Stimulated activated CD4-positive, alpha-beta T cell treated with anti-CD3 and anti-CD28 coated beads, Interleukin-15, amount 100 ng/mL, for 1 hour (primary cell): ENCODE measurements at places on chromosomes 2 and 18.
A peak's percentile ranks its signal among the peaks of the same experiment; 100 is the strongest.

DNA sequence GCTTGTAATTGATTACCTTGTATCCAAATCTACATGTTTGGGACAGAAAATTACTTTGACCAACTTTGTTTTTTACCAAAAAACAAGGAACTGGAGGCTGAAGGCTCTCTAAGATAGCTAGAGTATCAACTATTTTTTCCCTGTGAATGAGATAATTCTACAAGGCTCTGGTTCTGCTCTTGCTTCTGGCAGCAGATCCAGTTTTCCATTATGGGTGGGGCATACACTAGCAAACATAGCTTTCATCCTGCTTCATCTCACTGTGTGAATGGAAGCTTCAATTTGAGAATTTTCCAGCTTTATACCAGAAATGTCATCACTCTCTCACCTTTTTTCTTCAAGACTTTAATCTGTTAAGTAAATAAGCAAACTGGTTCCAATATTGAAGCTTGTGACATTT lies 249.7 kb downstream of the RPRM start:
- no peak for DNase-seq

GRCh38 chr2:44342854-44343253 lies 18.4 kb downstream of the PREPL start:
- DNase-seq = no peak

GRCh38 chr2:130899306-130899705 lies 62.6 kb downstream of the ARHGEF4 start:
- DNase-seq = no peak

- DNase-seq = no peak
Observed at GRCh38 chr18:57428221-57429150, 6.7 kb upstream of the ONECUT2 start.

DNA sequence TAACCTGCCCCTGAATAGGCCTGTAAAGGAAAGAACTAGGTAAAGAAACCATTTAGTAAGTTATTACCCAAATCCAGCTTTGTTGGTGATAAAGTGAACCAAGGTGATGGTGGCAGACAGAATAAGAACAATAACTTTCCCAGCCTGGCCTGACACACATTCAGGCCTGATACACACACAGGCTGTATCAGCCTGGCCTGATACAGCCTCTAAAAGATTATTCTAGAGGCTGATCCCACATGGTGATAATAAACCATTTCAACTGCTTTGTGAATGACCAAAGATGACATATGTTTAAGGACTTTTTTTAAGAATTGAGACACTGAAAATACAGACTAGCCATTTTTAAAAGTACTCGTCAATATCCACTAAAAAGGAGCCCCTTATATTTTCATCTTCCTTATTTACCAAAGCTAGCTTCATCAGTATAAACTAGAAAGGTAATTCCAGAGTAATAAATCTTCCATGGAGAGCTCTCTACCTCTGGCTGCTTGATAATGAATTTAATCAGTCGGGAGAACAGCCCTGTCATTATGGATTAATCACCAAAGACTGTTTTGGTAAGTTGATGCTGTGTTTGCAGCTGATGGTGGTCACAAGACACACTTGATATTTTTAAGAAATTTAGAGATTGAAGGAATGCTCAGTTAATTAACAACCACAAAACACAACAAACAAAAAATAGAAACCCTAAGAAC lies 77.2 kb downstream of the SLC8A1 start:
- DNase-seq = no peak

- DNase-seq = no peak
Observed at GRCh38 chr2:191894681-191895147, 47.8 kb upstream of the CAVIN2 start.

GRCh38 chr2:189367343-189367742 lies 73.9 kb upstream of the WDR75 start:
- no peak for DNase-seq

GRCh38 chr2:203394519-203395227 lies 66.5 kb downstream of the ABI2 start:
- DNase-seq = no peak

DNA sequence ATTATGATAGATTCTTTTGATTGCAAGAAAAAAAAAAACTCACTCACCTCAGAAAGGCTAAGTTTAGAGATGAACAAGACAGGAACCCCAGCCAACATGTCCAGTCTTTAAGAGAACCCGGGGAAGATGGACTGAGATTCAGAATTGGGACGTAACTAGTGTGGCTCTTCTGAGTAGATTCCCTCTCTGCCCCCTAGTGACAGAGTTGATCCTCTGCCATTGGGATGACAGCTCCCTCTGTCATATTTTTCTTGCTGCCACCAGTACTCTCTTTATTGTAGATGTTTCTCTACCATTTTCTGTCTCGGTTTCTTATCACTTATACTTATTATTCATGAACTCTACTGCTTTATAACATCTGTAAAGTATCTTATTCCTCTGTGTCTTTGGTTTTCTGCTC lies 77.7 kb downstream of the GULP1 start:
- DNase-seq = no peak

DNA sequence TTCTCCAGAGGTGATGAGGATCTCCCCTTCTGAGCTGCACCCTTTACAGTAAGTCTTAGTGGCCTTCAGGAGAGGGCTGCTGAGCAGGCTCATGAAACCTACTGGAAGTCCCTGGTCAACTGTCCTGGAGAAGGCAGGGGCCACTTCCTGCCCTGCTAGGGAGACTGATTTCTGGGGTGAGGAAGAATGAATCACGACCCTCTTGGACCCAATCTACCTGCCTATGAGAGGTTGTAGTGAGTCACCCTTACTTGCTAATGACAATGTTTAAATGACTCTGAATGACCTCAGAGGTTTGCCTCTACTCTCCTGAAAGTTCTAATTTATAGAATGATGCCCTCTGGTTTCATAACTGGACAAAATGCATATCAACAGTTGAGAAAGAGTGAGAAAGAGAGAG lies 79.4 kb upstream of the FAM136A start:
- DNase-seq = no peak

DNA sequence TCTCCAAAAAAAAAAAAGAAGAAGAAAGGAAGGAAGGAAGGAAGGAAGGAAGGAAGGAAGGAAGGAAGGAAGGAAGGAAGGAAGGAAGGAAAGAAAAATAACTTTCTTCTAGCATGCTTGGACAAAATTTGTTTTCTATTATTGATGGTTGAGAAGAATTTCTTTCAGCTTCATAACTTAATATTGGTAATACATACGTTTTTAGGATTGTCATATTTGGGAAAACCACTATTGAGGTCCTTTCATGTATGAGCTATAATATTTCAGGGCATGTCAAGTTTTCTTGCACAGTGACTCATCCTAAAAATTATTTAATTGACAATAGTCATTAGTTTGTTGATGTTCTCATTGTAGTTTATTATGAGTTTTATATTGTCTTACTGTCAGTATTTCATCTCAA lies 66.4 kb upstream of the PKDCC start:
- DNase-seq = no peak

DNA sequence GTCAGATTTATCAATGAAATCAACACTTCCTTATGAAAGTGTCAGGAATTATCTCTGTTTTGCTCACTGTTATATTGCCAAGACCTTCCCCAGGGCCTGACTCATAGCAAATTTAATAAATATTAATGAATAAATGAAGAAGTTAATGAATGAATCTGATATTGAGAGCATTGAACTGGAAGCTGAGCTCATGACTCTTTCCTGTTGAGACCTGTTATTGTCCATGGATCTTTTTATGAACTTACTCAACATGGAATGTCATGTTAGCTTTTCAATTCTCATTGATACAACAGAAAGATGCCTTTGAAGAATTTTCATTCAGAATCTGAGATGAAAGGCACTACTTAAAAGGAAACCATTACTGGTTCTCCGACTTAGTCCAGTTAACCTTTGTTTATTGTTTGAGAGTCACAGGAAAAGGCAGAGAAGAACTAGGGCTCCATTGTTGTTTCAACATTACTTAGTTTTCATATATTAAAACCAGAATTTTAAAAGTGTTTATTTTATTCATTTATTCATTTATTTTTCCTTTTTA lies 90.4 kb upstream of the UNC80 start:
- no peak for DNase-seq

GRCh38 chr2:196314780-196315179 lies 143.4 kb upstream of the STK17B start:
- no peak for DNase-seq

- DNase-seq = no peak
Observed at GRCh38 chr18:10234281-10234680, 220.2 kb upstream of the APCDD1 start.

DNA sequence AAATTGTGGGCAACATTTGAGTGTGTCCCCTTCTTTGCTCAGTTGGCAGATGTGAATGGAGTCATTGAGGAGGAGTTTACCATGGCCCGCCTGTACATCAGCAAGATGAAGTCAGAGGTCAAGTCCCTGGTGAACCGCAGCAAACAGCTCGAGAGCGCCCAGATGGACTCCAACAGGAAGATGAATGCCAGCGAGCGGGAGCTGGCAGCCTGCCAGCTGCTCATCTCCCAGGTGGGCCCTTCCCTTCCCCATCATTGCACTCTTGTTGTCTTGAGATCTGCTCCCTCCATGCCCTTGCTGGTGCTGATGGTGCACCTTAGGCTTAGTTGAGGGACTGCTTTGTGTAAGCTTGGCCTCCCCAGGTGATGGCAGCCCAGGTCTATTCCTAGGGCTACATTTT lies 47.5 kb upstream of the LYPD6B start:
- DNase-seq = no peak

DNA sequence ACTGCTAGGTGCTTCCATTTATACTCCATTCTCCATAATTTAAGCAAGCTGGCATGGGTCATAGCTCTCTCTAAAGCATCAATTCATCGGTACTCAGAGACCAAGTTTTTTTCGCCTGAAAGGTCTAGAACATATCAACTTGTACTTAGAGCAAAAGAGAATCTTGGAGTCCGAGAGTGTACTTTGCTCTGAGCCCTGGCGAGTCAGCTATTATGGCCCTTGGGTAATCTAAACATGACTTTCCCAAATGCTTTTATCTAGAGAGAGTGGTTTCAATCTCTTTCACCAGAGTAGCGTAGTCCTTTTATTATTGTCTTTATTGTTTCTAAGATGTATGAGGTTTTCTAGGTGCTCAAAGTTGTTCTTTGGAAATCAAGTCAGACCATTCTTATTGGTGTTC lies 34.4 kb downstream of the MAIP1 start:
- DNase-seq = no peak

- DNase-seq = no peak
Observed at GRCh38 chr18:28079883-28080282, 97.0 kb downstream of the CDH2 start.

GRCh38 chr2:159995038-159995437 lies 67.4 kb downstream of the PLA2R1 start:
- DNase-seq = no peak

- no peak for DNase-seq
Observed at GRCh38 chr2:96699621-96700020, 40.2 kb downstream of the LMAN2L start.

DNA sequence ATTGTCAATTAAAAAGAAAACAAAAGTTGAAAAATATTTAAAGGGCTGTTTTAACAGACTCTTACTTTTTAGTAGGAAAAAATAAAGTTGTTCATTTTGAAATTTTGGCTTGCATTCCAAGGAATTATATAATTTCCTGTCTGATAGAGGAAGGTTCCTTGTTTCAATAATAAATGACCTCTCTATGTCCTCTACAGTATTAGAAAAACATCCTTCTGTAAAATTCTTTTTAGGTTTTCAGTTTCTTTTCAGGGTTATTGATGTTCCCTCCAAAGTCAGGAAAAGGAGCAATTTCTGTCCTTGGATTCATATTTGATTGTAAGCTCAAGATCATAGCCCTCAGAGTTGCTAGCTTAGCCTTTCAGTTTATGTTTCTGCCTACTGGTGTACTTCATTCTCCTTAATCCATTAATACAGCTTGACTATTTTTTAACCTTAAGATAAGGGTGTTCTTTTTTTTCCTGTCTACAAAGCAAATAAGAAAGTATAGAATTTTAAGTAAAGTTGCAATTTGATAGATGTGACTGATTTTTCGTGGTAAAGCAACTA lies 125.2 kb upstream of the COL3A1 start:
- DNase-seq = no peak

GRCh38 chr2:181380581-181380980 lies 76.6 kb upstream of the ITGA4 start:
- no peak for DNase-seq

DNA sequence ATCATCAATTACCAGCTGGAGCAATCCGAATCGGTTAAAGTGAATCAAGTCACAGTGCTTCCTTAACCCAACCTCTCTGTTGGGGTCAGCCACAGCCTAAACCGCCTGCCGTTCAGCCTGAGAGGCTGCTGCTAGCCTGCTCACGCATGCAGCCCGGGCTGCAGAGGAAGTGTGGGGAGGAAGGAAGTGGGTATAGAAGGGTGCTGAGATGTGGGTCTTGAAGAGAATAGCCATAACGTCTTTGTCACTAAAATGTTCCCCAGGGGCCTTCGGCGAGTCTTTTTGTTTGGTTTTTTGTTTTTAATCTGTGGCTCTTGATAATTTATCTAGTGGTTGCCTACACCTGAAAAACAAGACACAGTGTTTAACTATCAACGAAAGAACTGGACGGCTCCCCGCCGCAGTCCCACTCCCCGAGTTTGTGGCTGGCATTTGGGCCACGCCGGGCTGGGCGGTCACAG lies 496 bp upstream of the ITGA4 start:
- DNase-seq = peak; percentile 23

DNA sequence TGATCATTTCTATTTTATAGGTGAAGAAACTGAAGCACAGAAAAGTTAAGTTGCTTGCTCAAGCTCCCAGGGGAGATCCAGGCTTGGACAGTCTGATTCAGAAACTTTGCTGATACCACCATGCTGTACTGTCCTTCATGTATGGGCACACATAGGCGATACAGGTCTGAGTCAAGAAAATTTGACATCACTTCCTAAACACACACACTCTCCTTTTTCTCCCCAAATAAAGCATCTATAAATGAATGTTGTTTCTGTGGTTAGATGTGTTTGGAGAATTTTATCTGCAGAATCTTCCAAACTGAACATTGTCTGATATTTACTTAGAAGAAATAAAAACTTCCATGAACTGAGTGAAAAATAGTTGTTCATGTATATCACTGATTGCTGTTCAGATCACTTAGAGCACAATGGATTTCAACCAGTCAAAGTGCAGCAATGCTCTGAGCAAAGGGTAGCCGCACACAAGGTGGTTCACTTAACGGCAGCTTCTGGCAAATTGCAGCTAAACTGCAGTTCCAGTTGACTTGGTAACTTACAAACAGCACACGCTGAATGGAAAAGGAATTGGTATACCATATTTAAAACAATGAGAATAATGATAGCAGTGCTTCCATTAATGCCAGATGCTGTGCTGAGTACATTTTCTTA lies 10.0 kb upstream of the AGFG1 start:
- DNase-seq = no peak

- DNase-seq = no peak
Observed at GRCh38 chr2:5036256-5036655, 655.9 kb upstream of the SOX11 start.

GRCh38 chr18:50190926-50191325 lies 4.0 kb downstream of the MYO5B start:
- no peak for DNase-seq
